ENCODE measurements at places on chromosomes 12 and 14.

GRCh38 chr12:69476276-69477017 lies 6.3 kb downstream of the FRS2 start:
- no peak for DNase-seq

DNA sequence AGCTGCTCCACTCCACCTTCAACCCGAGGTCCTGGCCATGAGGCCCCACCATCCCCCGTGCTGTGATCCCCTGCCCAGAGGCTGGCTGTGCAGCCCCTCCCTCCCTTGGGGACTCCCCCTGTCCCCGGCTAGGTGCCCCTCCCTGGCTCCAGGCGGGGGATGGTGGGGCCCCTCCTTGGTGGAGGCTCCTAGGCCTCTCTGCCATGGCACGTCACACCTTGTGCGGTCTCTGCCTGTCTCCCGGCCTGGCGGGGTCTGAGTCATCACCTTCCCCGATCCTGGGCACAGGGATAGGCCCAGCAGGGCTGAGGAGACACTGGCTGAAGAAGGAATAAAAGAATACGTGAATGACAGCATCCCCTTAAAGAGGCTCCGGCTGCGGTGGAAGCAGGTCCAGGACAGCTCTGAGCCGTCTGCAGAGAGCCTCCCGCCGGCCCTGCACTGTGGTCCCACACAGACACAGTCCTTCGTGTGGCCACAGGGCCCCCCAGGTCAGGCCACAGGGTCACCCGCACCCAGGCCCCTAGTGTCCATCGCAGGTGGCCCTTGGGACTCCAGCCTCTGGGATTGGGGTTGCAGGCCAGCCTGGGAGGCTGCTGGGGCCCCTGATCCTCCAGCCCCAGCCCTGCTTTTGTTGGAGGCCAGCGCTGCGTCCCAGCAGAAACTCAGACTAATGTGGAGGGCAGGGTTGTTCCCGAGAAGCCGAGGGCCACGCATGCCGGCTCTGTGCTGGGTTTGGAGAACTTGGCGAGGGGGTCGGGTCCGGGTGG lies 43.6 kb downstream of the KIF26A start:
- DNase-seq, result no peak

- no peak for DNase-seq
Observed at GRCh38 chr12:101045486-101046464, 164.3 kb downstream of the SLC5A8 start.

DNA sequence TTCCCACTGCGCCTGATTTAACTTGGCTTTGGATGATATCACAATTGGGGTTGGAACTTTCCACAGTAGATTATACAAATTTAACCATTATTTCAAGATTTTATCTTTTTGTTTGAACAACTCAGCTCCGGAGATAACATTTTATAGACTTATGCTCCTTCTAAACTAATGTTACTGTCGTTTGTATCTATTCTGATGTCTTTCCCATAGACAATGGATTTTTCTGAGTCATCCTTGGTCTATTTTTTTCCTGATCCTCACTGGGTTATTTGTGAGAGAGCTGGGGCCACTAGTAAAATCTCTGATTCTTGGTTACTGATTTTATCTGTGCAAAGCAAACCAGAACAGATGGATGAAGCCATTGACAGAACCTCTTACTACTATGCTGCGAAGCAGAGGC lies 175.1 kb downstream of the SLC38A4 start:
- DNase-seq, result no peak

DNA sequence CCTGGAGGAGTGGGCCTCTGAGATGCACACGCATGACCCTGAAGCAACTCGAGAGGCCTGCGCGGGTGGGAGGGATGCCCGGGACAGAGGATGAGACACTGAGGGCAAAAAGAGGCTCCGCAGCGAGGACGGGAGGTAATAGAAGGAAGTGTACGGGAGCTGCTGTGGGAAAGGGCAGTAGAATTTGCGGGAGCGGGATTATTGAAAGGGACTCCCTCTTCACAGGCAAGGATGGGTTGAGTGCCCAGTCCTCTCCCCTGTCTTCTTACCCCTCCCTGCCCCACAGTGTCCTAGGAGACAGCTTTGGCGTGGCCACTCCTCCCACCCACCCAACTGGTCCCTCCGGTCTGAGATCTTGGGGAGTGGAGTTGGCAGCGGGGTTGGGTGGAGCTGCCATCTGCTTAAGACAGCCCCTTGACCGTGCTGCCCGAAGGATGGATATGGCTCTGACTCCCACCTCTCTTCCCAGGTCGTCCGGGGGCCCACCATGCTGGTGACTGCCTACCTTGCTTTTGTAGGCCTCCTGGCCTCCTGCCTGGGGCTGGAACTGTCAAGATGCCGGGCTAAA lies 15.7 kb upstream of the ESPL1 start:
- no peak for DNase-seq

DNA sequence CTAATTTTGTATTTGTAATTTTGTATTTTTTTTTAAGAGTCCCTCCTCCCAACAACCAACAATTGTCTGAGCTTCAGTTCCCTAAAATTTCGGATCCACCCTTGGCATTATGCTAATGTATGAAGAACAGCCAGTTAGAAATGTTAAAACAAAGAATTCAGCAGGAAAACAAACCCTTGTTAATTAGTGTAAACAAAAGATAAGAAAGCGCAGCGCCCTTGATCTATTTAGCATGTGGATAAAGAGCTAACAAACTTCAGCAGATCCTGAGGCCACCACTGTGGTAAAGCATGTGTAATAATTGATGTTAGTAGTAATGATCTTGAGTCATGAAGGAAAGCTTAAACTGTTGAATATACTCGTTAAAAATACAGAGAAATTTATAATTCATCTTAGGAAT lies 199.8 kb downstream of the TMX1 start:
- no peak for DNase-seq

DNA sequence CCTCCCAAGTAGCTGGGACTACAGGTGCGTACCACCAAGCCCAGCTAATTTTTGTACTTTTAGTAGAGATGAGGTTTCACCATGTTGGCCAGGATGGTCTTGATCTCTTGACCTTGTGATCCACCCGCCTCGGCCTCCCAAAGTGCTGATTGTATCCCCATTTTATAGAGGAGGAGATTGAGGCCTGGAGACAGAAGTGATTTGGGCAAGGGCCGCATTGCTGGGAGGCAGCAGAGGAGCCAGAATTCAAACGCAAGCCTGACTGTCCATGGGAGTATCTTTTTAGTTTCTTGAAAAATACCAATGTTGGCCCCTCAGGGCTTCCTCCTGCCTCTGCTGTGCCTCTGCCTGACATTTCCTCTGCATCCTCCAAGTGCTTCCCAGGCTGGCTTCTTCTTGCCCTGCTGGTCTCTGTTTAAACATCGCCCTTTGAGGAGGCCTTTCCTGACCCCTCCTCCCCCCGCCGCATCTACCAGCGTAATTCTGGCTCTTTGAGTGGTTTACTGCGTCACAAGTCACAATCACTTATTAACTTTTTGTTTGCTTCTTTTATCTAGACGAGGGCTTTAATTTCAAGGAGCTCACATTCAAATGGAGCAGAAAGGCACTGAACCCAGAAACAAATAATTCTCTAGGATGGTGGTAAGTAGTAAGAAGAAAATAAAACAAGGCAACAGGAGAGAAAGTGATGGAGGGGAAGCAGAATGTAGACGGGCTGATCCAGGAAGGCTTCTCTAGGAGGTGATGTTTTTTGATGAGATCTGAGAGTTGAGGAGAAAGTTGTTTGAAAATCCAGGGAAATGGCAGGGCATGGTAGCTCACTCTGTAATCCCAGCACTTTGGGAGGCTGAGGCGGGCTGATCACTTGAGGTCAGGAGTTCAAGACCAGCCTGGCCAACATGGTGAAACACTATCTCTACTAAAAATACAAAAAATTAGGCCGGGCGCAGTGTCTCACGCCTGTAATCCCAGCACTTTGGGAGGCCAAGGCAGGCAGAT lies 91.0 kb upstream of the MED13L start:
- DNase-seq, result no peak

DNA sequence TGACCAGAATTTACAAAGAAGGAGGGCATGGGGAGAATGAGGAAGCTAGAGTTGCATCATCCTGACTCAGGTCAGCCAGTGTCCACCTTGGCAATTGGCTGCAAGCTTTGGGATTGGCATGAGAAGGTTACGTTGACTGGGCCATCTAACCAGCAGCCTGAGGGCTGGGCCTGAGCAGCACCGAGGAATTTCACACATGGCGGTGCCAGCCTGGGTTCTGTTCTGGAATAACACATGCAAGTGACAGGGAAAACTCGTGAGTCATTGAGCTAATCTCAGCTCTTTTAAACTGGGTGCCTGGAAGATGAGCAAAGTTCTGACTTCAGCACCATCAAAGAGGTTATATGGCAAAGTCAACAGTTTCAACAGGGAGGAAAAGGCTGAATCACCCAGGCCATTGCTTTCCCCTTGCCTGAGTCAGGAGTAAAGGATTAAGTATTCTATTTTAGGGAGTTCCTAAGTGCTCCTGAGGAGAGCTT lies 543.2 kb upstream of the TBX3 start:
- no peak for DNase-seq

DNA sequence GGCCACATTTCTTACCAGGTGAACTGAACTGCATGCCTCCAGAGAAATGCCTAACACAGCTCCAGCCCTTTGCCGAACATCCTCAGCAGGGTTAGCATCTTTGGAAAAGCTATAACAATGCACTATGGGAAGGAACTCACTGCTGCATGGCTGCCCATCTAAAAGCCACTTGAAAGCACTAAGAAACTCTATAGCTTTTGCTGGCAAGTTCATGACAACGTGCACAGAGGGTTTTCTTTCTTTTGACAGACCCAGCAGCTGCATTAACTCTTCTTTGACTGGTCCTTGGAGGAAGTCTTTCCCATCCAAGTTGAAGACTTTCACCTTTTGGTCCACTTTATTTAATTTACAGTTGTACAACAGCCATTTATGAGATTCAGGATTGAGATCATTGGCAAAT lies 5.3 kb downstream of the TRMT5 start:
- DNase-seq, result no peak

GRCh38 chr14:68955164-68955850 lies 23.8 kb downstream of the ACTN1 start:
- no peak for DNase-seq

DNA sequence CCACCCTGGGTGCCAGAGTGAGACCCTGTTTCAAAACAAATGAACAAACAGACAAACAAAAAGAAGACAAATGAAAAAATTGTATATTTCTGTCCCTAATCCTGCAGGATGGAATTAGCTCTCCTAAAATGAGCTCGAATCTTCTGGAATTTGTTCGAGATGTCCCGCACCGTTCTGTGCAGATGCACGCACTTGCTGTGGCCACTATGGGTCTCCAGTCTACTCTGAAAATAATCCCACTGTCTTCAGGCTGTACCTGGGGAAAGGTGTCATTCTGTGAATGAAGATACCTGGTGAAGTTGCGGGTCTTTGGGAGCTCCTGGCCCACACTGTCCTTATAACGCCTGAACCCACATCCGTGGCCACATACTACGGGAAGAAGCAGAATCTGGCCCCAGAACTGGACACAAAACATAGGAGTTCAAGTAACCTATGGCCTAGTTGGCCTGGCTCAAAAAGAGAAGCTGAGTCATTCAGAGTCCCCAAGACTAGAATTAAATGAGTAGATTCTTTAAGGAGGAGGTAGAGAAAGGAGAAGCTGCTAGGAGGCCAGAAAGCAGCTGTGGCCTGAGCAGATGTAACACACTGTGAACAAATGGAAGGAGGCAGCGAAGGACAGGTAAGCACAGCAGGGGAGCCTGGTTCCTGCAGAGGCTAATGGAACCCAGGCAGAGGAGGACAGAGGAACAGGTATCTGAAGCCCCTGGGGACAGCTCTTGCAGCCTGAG lies 108.6 kb downstream of the FOXN3 start:
- peak; percentile 62 for DNase-seq
